Hematopoietic multipotent progenitor cell (in vitro differentiated cells): ENCODE measurements at places on chromosomes 13 and 19. TPM values are rescaled to one million over a fixed set of nuclear protein-coding genes. Genes with fewer than 3 reads are reported as not detected.

The MEIOSIN gene
- total RNA-seq: not detected

The HOMER3 gene
- 4.8 TPM for total RNA-seq

The DUS3L gene
- total RNA-seq: 98.0 TPM

The C5AR2 gene
- total RNA-seq: 0.81 TPM

The SWSAP1 gene
- total RNA-seq: 4.6 TPM

The TMPRSS9 gene
- 8.3 TPM for total RNA-seq

The ACP5 gene
- 18.0 TPM for total RNA-seq

The SHISA7 gene
- total RNA-seq: under 0.01 TPM

The ZNF829 gene
- 2.2 TPM for total RNA-seq

The GSX1 gene
- total RNA-seq: not detected

The OR10H1 gene
- under 0.01 TPM for total RNA-seq

The FFAR2 gene
- total RNA-seq: 0.54 TPM

The TDRD12 gene
- total RNA-seq: 0.27 TPM

The LRG1 gene
- total RNA-seq: 0.54 TPM

The CCDC169 gene
- 1.3 TPM for total RNA-seq

The DIAPH3 gene
- 0.54 TPM for total RNA-seq

The ZGLP1 gene
- total RNA-seq: 0.54 TPM

The ZNF729 gene
- total RNA-seq: not detected

The ZNF667 gene
- 5.7 TPM for total RNA-seq

The ZNF564 gene
- 4.8 TPM for total RNA-seq

The MISP gene
- total RNA-seq: 0.27 TPM

The CALR3 gene
- total RNA-seq: not detected

The CCDC97 gene
- total RNA-seq: 29.1 TPM

The POSTN gene
- total RNA-seq: not detected

The SIAH3 gene
- 0.54 TPM for total RNA-seq

The ZNF700 gene
- total RNA-seq: 4.3 TPM

The ZNF571 gene
- 4.0 TPM for total RNA-seq

The ERICH4 gene
- total RNA-seq: under 0.01 TPM

The KLF2 gene
- total RNA-seq: 219 TPM

The GIPC3 gene
- 2.4 TPM for total RNA-seq
